Cortex of kidney (tissue), 1 donor: ENCODE measurements at places on chromosomes 7 and 10.

GRCh38 chr10:34049887-34050286 lies 715.4 kb upstream of the NRP1 start:
- DNase-seq = no peak

DNA sequence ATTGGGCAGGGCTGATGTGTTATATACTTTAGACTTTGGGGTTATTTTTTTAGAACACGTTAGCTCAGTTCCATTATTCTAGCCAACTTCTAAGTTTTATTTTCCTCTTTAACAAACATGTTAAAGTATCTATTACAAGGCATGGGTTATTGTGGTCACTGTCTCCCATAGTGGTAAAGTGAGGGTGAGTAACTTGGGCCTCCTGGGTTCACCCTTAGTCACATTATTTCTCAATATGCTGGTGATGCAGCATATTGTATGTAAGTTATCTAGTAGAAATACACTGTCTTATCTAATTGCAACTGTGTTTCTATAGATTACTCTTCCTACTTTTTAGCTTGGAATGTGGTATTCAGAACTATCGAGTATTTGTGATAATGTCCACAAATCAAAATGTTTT lies 65.9 kb downstream of the BBS9 start:
- DNase-seq = no peak

DNA sequence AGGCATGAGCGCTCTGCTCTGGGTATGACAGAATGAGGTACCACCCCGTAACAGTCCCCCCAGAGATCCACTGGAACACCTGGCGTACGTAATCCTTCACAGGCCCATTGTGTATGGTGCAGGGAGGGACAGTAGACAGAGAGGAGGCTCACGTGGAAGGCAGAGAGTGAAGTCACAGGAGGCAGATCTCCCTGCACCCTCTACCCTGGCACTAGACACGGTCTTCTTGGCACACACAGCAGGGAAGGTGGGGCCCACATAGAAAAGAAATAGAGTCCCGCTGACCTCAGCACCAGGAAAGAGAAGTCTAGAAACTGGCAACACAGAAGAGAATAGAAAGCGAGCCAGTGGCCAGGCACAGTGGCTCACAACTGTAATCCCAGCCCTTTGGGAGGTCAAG lies 51.9 kb downstream of the SLC29A4 start:
- DNase-seq = no peak

GRCh38 chr7:1004018-1004852 lies 21.3 kb downstream of the CYP2W1 start:
- DNase-seq = no peak

DNA sequence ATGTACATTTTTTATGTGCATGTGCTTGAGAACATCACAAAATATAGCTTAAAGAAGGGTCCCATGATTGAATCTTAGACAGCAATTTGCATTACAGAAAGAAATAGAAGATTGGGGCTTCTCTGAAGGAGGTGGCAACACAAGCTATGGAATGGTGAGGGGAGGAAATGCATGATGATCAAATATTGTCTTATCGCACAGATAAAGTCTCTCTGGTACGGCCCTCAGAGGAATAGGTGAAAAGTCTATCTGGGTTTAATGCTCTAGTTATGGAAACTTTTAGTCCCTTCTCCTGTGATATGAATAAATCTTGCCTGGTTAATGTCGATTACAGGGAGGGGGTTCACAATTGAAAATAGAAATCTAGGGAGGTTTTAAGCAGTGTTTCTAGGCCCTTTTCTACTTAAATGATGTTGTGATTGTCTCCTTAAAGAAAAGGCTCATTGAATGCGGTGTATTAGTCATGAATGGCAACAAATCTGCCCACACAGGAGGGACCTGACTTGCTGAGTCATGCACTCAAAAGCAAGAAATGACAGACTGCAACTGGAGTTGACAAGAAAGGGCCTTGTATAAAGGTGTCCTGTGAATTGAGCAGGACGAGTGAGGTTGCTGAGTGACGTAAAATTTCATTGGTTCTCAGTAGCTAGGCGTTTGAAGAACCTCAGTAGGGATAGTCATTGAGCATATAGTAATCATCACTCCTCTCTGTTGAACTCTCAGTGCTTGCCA lies 133.4 kb upstream of the CSTF2T start:
- DNase-seq = no peak

DNA sequence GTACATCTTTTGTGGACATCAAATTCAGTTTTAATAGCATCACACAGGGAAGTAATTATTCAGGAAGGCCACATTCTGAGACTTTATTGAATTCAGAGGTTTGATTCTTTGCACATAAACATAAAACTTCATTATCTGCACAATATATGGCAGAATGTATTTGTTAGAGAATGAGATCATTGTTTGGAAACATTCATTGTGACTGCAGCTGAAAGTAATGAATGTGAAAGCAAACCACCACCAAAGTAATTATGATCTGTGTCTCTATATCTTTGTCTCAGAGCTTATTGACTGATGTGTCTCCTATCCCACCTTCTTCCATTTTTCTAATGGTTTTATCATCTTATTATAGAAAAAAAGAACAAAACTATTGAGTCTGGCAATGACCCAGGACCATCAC lies 340.9 kb upstream of the PCDH15 start:
- DNase-seq = no peak

DNA sequence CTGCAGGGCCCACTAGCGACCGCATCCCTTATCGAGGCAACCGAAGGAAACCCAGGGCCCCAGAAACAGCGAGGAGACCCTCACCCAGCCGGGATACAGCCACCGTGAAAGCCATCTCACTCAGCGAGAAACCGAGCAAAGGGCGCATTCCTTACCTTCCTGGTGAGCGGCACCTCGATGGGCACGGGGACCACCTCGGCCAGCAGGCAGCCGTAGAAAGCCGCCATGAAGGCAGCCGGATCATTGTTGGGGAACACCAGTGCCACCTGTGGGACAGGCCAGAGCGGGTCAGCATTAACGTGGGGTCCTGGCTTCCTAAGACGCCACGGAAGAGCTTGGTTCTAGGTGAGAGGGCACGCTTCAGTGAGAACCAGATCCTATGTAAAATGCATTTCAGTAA lies 263.7 kb downstream of the ZMYND11 start:
- no peak for DNase-seq

DNA sequence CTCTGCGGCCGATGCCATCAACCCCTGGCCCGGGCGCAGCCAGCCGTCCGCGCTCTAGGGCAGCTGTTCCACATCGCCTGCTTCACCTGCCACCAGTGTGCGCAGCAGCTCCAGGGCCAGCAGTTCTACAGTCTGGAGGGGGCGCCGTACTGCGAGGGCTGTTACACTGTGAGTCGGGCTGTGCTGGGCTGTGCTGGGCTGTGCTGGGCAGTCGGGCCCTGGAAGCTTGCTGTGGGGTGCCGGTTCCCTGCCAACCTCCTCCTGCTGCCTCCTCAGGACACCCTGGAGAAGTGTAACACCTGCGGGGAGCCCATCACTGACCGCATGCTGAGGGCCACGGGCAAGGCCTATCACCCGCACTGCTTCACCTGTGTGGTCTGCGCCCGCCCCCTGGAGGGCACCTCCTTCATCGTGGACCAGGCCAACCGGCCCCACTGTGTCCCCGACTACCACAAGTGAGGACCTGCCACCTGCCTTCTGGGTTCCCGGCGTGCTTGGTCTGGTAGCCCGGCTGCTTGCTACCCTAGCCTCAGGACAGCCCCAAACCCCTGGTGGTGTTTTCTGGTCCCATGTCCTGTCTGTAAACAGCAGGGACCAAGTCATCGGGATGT lies 7.5 kb downstream of the ZYX start:
- no peak for DNase-seq

DNA sequence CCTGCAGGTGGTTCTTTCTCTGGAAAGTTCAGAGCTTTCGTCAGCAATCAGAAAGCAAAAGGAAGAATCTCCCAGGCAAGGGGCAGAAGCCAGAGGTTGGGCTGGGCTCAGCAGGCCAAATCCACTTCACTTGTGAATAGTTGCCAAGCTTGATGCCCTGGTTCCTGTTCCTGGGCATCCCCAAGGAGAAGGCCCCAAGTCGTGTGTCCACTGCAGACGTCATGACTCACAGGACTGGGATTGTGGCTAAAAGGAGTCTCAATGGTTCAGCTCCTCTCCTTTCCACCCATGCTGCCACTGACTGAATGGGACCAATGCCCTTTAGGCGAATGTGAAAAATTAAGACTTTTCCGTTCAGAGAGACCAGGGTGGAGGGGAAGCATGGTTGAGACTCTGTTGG lies 38.6 kb upstream of the TRIM8 start:
- DNase-seq = no peak

GRCh38 chr7:143331179-143331801 lies 15.4 kb downstream of the CLCN1 start:
- DNase-seq = no peak

DNA sequence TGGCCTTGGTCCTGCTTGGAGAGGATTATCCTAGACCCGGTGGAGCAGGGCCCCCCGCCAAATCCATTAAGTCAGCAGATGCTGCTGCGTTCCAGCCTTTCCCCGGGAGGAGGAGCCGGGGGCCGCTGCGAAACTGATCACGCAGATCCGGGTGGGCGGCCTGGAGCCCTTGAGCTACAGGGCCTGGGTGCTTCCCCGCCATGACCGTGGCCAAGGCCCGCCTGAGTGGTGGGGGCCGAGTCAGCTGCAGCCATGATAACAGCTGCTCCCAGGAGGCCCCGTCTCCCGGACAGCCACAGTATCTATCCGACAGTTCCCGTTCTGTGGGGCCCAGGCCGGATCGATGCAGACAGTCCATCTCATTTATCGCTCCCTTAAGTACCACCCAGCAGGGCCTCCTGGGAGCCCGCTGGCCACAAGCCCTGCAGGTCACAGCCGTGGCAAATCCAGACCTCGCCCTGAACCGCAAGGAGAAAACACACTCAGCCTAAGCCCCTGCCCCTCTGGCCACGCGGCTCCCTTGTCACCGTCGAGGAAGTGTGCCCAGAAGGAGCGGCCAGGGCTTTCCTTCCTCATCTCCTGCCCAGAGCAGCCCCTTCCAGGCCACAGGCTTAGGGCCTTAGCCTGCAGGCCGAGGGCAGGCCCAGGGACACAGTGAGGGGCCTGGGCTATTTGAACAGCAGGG lies 34.4 kb upstream of the SLC29A4 start:
- DNase-seq = no peak

GRCh38 chr7:126460664-126461063 lies 792.1 kb downstream of the GRM8 start:
- DNase-seq = no peak

DNA sequence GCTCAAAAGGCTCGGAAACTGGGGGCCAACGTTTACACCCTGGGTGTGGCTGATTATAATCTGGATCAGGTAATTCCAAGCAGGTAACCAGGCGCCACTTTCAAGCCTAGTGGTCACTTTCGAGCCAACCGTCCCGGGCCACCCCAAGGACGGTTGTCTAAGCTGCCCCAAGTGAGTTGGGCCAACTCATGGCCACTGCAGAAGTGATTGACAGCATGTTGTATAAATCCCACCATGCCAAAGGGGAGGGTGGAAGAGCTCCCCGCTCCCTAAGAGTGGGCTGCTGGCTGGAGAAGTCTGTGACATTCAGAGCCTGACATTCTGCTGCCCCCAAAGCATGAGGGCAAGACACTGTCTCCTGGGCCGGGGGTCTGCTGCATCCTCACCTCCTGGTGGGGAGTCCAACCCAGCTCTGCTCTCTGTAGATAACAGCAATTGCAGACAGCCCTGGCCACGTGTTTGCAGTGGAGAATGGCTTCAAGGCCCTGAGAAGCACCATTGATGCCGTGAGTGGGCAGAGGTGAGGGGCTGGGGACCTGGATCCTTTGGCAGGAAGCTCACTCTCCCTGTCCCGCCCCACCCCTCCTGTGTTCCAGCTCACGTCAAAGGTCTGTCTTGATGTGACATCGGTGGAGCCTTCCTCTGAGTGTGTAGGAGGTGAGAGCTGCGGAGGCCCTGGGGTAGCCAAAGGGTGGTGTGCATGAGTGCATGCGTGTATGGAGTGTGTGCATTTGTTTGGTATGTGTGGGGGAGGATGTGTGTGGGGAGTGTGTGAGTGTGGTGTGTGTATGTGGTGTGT lies 10.8 kb downstream of the ANTXRL start:
- no peak for DNase-seq
